Cortex of kidney (tissue), 1 donor: ENCODE measurements at places on chromosomes 4 and X.

DNA sequence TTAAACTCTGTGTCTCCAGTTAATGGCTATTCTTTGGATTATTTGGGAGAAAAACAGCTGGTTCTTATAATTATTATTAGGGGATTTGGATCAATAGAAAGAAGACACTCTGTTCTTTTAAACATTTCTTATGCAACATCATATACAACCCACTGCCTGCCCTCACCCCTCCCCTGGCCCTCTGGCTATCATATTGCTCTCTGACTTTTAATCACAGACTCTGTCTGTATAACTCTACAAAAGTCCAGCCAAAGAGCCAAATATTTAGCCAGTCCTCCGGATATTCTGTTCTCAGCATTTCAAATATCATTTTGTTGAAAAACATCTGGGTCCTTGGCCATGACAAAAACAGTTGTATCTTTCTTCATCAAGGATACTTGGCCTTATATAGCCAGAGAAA is 19.0 kb upstream of the PACRGL start:
- DNase-seq: no peak

- DNase-seq: no peak
These were observed 393.5 kb downstream of the MAPK10 start for GRCh38 chr4:85966373-85966772.

- no peak for DNase-seq
These were observed 18.6 kb upstream of the CLTRN start for GRCh38 chrX:15683193-15683592.

GRCh38 chr4:4923201-4923600 is 63.7 kb downstream of the MSX1 start:
- no peak for DNase-seq

DNA sequence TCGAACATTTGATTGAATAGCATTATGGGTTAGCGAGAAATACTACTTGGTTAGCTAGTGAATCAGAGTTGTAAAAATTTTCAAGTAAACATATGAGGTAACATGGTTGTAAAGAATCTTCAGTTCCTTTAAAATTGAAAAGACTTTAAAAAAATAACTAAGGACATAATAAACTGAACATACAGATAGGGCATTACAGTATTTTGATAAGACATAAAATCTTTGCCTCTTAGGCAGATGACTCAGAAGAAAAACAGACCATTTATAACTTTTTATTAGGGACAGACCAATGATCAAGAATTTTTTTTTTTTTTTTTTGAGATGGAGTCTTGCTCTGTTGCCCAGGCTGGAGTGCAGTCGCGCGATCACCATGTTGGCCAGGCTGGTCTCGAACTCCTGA is 43.1 kb downstream of the PNMA5 start:
- no peak for DNase-seq

DNA sequence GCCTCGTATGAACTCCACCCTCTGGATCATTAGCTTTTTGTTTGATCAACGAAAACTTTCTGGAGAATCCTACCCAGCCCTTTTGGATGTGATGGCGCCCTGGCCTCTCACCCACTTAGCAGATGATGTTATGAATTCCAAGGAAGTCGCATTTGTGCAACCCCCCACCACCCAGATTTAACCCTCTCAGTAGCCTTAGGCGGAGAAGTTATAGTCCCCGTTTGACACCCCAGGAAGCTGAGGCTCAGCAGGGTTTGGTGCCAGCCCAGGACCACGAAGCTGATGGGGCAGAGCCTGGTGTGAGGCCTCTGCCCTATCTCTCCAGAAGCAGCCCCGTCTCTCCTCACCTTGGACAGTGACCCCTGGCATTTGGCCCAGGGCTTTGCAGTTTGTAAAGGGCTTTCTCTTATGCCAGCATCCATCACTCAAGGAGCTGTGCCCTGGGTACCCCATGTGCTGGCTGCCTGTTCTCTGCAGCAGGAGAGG is 1.0 kb downstream of the WFS1 start:
- DNase-seq: no peak

GRCh38 chr4:142091085-142091513 is 454.7 kb downstream of the IL15 start:
- no peak for DNase-seq

GRCh38 chr4:107388736-107389274 is 331.2 kb downstream of the PAPSS1 start:
- no peak for DNase-seq

GRCh38 chrX:25143596-25143995 is 127.8 kb upstream of the ARX start:
- no peak for DNase-seq

- DNase-seq: no peak
These were observed 8.5 kb downstream of the COL25A1 start for GRCh38 chr4:109294006-109294405.
